ENCODE measurements at places on chromosomes 5 and 9.
A peak's percentile ranks its signal among the peaks of the same experiment; 100 is the strongest.

GRCh38 chr5:58156361-58156760 lies 303.5 kb downstream of the PLK2 start:
- no peak for DNase-seq

DNA sequence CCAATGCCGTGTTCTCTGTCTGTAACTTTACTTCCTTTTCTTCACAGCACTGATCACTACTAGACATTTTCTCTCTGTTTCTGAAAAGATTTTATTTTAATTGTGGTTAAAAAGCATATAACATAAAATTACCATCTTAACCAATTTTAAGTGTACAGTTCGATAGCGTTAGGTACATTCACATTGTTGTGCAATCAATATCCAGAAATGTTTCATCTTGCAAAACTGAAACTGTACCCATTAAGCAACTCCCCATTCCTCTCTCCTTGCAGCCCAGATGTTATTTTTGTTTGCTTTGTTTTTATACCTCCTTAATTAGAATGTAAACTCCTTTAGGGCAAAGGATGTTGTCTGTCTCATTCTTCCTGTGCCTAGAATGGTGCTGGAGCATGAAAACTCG lies 47.5 kb downstream of the COL27A1 start:
- DNase-seq = no peak

- peak; percentile 92 for DNase-seq
Measured at GRCh38 chr9:98248737-98249474, 6.5 kb downstream of the TBC1D2 start.

DNA sequence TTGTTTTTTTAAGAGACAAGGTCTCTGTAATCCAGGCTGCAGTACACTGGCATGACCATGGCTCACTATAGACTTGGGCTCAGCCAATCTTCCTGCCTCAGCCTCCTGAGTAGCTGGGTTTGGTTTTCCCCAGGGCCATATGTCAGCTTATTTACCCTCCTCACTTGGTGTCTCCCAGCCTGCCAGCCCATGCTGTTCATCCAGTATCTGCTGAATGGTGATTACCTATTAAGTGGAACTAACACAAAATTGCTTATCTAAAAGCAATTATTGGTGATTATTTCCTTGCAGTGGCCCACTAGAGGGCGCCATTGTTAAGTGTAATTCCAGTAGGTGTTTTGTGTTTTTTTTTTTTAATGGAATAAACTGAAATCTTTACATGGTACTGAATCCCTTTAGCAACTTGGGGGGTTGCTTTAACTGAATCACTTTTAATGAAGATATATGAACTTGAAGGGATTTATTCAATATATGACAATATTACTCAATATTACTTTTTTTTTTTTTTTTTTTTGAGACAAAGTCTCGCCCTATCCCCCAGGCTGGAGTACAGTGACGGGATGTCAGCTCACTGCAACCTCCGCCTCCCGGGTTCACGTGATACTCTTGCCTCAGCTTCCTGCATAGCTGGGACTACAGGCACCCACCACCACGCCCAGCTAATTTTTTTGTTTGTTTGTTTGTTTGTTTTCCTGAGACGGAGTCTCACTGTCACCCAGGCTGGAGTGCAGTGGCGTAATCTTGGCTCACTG lies 13.8 kb downstream of the EXOSC2 start:
- DNase-seq = no peak

GRCh38 chr9:89493671-89494070 lies 4.2 kb downstream of the SEMA4D start:
- no peak for DNase-seq

- no peak for DNase-seq
Measured at GRCh38 chr5:137145721-137146120, 353.4 kb downstream of the SPOCK1 start.

DNA sequence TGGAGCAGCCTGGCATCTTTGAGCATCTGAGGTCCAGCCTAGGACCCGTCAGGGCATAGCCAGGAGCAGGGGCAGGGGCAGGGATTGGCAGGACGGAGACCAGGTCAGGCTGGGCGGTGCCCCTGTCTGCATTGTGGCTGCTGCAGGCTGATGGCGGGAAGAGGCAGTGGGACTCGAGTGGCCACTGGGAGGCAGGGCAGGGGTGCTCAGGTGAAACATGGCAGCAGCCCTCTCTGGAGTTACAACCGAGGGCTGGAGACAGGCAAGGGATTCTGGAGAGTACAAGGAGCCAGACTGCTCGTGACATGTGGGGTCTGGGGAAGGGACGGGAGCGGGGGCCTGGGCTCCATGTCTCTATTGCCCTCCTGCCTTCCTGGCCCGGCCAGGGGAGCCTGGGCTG lies 97.4 kb upstream of the RAPGEF1 start:
- DNase-seq = no peak

DNA sequence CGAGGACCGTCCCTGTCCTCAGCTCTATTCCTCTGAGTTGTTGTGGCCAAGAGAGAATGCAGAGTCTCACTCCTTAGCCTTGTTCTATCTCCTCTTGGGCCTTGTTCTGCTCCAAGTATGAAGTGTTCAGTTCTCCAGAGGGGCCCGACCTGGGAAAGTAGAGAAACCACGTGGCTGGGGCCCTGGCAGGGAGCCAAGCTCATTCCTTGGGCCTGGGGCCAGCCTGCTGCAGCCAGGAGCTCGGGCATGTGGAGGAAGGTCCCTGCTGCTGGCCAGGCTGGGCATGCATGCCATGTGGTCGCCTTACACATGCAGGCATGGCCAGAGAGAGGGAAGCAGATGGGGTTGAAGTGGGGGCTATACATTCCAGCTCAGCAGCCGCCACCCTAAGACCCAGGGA lies 60.7 kb downstream of the COL27A1 start:
- DNase-seq = no peak

GRCh38 chr9:136339173-136339957 lies 12.0 kb downstream of the GPSM1 start:
- peak; percentile 87 for DNase-seq

DNA sequence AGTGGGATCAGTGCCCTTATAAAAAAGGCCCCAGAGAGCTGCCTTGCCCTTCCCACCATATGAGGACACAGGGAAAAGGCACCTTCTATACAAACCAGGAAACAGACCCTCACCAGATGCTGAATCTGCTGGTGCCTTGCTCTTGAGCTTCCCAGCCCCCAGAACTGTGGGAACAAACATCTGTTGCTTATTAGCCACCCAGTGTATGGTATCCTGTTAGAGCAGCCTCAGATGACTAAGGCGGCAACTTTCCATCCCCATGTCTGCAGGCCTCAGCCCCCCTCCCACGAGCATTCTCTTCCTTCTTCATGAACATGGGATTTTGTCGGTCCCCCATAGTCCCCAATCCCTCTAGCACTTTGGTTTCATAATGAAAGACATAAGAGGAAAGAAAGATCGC lies 202.5 kb upstream of the GAS1 start:
- DNase-seq = no peak

GRCh38 chr9:74942801-74943200 lies 9.9 kb downstream of the C9orf40 start:
- no peak for DNase-seq

GRCh38 chr5:167764641-167765289 lies 526.7 kb upstream of the WWC1 start:
- no peak for DNase-seq

DNA sequence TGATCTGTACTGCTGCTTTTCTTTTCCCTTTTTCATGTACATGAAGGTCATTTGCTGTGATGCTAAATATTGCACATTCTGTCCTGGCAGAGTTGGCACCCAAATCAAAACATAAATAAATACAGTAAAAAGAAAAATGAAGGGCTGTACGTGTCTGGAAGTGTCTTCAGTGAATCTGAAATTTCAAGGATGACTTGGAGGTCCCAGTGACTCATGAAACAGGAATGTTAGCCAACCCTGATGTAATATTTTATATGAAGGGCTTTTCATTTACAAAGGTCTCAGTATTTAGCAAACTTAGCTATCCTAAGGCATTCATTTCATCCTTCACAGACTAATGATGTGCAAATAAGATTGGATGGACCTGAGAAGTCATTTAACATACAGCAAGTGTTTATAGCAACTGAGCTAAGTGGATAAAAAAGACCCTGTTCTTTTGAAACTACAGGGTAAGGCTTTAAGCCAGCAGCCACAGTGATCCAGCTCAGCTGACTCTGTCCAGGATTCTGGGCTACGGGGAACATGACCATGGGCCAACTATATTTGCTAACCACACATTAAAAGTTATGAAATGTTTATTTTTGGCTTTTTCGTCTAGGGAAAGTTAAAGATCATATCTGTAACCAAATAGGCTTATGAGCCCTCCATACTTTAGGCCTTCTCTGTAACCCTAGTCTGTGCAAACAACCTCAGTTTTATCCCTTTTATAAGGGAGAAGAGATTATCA lies 104.0 kb upstream of the DMRTA1 start:
- DNase-seq = no peak

All from lower lobe of right lung (tissue), 2 donors.